AG09319 (cell line): ENCODE measurements at places on chromosomes 1 and 21.

GRCh38 chr1:230140221-230141020 is 73.4 kb downstream of the GALNT2 start:
- DNase-seq: no peak

- DNase-seq: no peak
These were observed 44.8 kb upstream of the CCDC27 start for GRCh38 chr1:3707298-3707938.

DNA sequence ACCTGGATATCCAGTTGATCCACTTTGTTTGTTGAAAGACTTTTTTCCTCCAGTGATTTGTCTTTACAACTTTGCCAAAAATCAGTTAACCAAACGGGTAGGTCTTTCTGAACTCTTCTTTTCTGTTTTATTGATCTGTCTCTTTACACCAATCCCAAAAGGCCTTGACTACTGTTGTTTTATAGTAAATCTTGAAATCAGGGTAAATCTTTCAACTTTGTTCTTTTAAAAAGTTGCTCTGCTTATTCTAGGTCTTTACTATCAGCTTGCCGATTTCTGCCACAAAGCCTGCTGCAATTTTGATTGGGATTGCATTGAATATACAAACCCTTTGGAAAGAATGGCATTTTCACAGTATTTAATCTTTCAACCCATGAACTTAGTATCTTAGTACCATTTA is 66.6 kb downstream of the ITSN1 start:
- DNase-seq: no peak

- no peak for DNase-seq
These were observed 37.9 kb downstream of the LRRIQ3 start for GRCh38 chr1:74160046-74160445.

DNA sequence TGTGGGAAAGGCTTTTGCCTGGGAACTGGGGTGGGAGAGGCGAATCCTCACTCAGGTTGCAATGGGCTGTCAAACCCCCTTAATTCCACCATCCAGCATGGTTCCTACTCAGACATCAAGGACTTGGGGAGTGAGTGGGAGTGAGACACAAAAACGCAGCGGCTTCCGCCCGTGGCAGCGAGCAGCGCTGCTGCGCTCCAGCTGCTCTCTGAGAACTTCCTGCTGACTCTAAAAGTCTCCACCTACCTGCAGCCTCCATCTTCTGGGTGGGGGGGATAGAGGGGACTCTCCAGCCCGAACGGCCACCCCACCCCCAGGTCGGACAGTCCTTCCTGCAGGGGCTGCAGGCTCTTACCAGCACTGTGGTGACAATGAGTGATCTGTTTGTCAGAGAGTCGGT is 184.4 kb downstream of the GRIK3 start:
- DNase-seq: no peak

DNA sequence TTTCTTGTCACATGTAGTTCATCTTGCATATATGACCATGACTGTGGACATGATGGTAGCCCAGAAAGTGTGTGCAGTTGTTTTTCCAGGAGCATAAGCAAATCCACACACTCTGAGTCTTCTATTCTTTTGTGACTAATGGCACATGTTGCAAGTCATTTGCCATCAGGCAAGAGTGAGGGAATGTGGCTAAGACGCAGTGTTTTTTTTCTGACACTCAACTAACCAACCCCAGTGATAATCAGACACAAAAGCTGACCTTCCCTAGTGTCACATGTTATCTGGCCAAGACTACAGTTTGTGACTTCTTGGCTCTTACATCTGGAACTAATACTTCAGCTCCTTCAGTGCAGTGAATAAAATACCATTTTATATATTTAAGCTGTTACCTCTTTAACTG is 108.8 kb downstream of the ITSN1 start:
- DNase-seq: no peak

DNA sequence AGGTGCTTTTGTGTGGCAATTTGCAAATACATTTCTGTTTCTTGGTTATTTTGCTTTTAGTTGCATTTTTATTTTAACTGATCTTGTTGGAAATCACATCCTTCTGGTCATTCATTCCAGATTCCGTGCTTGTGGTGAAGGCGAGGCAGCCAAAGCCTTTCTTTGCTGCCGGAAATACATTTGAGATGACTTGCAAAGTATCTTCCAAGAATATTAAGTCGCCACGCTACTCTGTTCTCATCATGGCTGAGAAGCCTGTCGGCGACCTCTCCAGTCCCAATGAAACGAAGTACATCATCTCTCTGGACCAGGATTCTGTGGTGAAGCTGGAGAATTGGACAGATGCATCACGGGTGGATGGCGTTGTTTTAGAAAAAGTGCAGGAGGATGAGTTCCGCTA is 34.8 kb upstream of the CD101 start:
- DNase-seq: peak; percentile 52

DNA sequence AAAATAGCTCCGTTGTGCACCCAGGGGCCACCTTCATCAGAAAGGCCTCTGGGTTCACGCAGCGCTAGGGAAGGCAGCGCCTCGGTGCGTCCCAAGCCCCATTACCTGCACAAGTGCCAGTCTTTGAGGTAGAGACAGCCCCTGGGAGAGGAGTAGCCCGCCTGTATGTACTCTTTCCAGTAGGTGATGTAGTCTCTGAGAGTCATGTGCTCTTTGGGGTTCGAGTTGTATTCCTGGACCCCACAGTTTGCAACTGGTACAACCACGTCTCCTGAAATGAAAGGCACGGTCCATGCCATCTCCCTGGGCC is 601 bp downstream of the JMJD4 start:
- no peak for DNase-seq

DNA sequence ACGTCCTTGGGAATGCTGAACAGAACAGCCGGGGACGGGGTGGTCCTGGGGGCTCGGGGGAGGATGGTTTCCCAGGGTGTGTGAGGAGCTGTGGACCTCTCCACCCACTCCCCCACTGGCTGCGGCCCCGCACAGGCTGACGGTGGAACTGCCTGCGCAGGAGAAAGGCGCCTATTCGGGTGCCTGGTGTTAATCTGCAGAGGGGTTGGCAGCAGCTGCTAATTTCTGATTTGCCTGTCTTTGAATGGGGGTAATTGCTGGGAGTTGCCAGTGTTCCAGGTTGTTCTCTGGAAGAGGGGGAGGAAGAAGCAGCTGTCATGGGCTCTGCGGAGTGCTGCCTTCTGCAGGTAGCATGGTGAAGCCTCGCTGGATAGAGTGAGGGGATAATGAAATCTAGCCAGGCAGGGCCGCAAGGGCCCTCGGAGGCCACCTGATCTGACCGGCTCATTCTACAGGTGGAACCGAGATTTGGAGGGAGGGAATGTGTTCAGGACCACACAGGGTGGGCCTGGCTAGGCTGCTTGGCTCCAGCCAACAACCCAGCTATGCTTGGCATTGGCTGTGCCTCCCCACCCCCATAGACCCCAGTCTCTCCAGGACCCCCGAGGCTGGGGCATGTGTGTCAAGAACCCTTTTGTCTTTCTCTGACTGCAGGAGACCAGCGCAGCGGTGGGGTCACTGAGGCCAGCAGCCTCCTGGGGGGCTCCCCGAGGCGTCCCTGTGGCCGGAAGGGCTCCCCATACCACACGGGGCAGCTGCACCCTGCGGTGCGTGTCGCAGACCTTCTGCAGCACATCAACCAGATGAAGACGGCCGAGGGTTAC is 67.1 kb downstream of the PTPRU start:
- no peak for DNase-seq

DNA sequence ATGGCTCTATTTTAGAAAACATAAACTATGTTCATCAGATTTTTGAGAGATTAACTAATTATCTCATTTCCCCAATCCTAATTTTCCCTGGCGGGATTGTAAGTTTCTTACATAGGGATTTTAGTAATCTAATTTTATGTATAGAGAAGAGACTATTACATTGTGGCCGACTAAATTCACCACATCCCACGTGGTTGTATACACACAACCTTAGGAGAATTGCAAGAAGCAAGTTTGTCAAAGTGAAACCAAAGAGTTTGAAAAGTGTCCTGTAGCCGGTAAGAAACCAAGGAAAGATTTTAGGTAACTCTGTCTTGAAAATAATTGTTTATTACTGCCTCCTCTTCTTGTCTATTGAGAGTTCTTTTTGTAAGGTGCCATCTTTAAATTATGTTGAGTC is 550.6 kb downstream of the LTN1 start:
- DNase-seq: no peak

DNA sequence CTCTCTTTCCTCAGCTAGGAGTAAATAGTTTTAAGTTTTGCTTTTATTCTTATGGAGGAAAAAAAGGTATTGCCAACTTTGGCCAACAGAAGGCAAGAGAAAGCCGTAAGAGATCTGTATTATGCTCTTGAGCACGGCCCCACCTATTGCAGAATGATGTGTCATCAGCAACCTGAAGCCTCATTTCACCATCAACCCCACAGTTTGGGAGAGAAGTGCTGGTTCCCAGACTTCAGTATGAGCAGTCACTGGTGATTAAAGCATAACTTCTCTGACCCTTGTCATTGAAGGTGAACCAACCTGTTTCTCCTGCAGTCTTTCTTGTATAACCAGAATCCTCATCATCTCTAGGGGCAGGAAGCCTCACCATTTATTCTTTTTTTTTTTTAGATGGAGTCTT is 100.2 kb downstream of the SIPA1L2 start:
- no peak for DNase-seq

GRCh38 chr21:34796518-34797200 is 127.9 kb downstream of the CLIC6 start:
- DNase-seq: no peak

DNA sequence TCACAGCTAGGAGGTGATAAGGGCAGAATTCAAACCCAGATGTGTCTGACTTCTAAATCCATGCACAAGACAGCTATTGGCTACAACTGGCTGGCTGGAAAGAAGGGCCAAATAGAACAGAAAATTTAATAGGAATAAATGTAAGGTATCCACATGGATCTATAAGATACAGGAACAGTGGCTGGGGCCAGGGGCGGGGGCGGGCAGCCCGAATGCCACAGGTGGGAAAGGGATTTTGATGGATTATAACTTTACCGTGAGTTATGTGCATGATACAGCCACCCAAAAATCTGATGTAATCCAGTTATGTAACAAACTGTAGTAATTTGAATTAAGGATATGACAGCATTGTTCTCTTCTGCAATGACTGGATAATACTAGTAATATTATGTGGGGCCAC is 87.0 kb upstream of the COA6 start:
- no peak for DNase-seq

- peak; percentile 67 for DNase-seq
These were observed at the start of gene USP21 for GRCh38 chr1:161159087-161159912. USP21 (plus strand) TSS chr1:161159500; CDS start chr1:161160641, 1,141 bp downstream.

- no peak for DNase-seq
These were observed 16.6 kb downstream of the ZNF362 start for GRCh38 chr1:33272930-33273329.

DNA sequence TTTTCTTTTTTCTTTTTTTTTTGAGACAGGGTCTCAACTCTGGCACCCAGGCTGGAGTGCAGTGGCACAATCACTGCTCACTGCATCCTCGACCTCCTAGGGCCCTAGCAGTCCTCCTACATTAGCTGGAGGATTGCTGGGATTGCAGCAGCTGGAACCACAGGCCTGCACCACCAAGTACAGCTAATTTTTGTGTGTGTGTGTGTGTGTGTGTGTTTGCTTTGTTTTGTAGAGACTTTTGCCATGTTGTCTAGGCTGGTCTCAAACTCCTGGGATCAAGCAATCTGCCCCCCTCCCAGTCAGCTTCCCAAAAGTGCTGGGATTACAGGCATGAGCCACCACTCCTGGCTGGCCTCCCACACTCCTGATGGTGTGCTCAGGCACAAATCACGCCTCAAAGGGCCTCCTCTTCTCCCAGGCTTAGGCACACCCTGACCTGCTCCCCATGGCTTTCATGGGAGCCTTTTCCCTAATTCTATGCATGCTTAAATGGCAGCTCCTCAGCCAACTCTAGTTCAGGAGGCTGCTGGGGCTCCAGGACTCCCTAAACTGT is 9.4 kb downstream of the FAM229A start:
- no peak for DNase-seq

DNA sequence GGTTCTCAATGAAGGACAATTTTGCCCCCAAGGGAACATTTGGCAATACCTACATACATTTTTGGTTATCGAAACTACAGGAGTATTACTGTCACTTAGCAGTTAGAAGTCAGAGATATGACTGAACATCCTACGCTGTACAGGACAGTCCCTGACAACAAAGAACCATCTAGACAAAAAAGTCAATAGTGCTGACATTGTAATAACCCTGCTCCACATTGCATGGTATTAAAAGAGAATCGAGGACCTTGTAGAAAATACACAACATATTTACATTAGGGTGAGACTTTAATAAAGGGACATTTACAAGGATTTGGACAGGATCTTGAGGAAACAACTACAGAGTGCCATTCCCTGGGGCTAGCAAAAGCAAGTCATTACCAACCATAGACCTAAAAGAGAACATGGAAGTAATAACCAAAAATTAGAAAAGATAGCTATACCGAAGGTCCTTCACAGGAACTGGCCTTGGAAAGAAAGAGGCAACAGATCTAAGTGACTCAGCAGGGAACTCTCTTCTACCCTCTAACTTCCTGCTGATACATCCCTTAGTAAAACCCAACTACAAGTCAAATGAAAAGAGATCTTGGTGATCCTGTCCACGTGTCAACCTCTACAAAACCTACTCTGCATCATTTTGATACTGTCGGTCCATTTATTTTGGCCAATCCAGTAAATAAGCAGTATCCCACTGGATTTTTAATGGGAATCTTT is 40.2 kb downstream of the ANGPTL3 start:
- no peak for DNase-seq

- DNase-seq: no peak
These were observed 1020.2 kb downstream of the TTLL7 start for GRCh38 chr1:82978461-82979324.

DNA sequence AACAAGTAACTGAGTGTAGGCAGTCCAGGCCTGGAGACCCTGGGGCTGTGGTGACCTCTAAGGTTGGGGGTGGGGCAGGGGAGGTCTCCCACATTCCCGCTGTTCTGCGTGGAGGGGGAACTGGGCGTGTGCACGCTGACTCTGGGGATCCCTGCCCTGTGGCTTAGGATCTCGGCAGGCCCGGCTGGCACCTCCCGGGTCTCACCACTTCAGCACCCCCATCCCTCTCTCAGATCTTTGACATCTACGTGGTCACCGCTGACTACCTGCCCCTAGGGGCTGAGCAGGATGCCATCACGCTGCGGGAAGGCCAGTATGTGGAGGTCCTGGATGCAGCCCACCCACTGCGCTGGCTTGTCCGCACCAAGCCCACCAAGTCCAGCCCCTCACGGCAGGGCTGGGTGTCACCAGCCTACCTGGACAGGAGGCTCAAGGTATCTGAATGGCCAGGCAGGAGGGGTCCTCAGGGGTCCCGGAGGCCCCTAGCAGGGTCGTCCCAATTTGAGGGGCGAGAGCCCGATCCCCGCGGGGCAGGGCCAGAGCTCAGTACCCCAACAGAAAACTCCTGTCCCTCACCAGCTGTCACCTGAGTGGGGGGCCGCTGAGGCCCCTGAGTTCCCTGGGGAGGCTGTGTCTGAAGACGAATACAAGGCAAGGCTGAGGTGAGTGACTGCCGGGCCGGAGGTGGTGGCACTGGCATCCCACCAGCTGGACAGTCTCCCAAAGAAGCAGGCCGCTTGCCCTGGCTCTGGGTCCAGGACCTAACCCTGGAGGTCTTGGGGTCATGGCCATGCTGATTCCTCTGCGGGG is 68.7 kb downstream of the TRIM11 start:
- no peak for DNase-seq

DNA sequence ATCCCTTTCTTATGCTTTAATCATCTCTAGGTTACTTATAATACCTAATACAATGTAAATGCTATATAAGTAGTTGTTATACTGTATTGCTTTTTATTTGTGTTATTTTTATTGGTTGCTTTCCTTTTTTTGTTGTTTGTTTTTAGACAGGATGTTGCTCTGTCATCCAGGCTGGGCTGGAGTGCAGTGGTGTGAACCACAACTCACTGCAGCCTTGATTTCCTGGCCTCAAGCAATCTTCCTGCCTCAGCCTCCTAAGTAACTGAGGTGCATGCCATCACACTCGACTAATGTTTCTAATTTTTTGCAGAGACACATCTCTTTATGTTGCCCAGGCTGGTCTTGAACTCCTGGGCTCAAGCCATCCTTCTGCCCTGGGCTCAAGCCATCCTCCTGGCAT is 26.9 kb downstream of the KRTAP19-8 start:
- DNase-seq: no peak
